ENCODE measurements at places on chromosomes 4 and X. TPM values are rescaled to one million over a fixed set of nuclear protein-coding genes. Genes with fewer than 3 reads are reported as not detected.

GRCh38 chr4:88533937-88534750, 10.6 kb upstream of the PYURF start:
- H3K27ac ChIP-seq: no peak overlapping the region
- no peaks in the 10 kb centered on the region for H3K36me3 ChIP-seq
- H3K4me3 ChIP-seq: no peak overlapping the region
- peaks cover 2% of the 10 kb centered on the region for H3K4me1 ChIP-seq

GRCh38 chr4:145552181-145552822, 66.9 kb upstream of the MMAA start:
- DNase-seq: no peak
- no peak overlapping the region for H3K27ac ChIP-seq
- no peaks in the 10 kb centered on the region for H3K27me3 ChIP-seq
- no peaks in the 10 kb centered on the region for H3K4me1 ChIP-seq

- no peaks in the 10 kb centered on the region for H3K4me1 ChIP-seq
- no peak overlapping the region for H3K4me3 ChIP-seq
- H3K36me3 ChIP-seq: no peaks in the 10 kb centered on the region
- DNase-seq: no peak
Measured at GRCh38 chr4:140439644-140440142, 12.2 kb upstream of the CLGN start.

DNA sequence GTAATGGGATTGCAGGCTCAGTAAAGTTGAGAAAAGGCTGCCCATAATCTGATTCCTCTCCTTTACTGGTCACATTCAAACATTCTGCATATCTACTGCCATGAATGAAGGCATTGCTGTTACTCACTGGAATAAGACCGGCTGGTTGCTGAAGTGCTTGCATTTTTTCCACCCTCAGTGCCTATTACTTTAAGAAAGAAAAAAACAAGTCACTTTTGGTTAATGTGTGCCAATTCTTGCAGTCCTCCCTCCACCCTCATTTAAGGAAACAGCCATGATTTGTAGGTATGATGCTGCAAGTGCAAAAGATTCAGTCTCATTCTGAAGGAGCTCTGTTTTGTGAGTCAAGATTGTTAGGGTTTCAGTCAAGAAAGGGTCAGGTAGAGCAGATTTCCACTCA, 94.9 kb downstream of the EMCN start:
- no peak overlapping the region for H3K27ac ChIP-seq
- no peaks in the 10 kb centered on the region for H3K27me3 ChIP-seq
- no peak overlapping the region for H3K4me3 ChIP-seq
- H3K36me3 ChIP-seq: no peaks in the 10 kb centered on the region
- no peak for DNase-seq
- peaks cover 3% of the 10 kb centered on the region for H3K4me1 ChIP-seq

GRCh38 chr4:59814402-59815010, 1385.6 kb upstream of the ADGRL3 start:
- no peaks in the 10 kb centered on the region for H3K4me1 ChIP-seq
- no peak overlapping the region for H3K27ac ChIP-seq
- no peaks in the 10 kb centered on the region for H3K27me3 ChIP-seq
- H3K4me3 ChIP-seq: no peak overlapping the region

- no peaks in the 10 kb centered on the region for H3K27me3 ChIP-seq
- no peak overlapping the region for H3K27ac ChIP-seq
- H3K36me3 ChIP-seq: no peaks in the 10 kb centered on the region
- DNase-seq: no peak
Measured at GRCh38 chr4:79651456-79651855, 243.4 kb upstream of the GK2 start.

DNA sequence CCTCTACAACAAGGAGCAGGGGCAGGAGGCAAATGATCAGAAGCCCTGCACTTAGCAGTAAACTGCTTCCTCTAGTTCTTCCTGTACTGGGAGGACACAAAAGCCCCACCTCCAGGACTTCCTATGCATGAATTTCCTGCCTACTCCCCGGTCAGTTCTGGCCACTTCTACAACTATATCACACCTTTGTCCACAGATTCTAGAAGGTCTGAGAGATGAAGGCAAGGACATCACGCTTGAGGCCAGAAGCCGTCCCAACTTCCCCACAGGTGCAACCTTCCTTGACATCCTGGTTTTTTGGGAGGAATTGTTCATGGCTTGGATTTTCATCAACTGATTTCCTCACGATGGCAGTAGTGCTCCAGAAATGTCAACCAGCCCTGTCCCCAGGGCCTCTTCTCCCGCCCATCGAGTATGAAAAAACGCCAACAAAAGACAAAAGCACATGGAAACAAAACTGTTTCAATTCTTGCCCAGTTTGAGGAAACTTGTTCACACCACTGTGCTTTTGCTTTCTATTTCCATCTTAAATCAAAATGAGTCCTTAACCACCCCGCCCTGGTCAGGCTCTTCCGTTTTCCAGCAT, 206.5 kb upstream of the STK26 start:
- H3K4me1 ChIP-seq: no peaks in the 10 kb centered on the region
- H3K36me3 ChIP-seq: no peaks in the 10 kb centered on the region
- DNase-seq: peak; percentile 81
- peak overlapping the region; percentile 34 for H3K4me3 ChIP-seq

GRCh38 chr4:158818560-158819140, 49.8 kb downstream of the FNIP2 start:
- no peak overlapping the region for H3K4me3 ChIP-seq
- DNase-seq: no peak
- H3K27me3 ChIP-seq: no peaks in the 10 kb centered on the region
- H3K36me3 ChIP-seq: no peaks in the 10 kb centered on the region

DNA sequence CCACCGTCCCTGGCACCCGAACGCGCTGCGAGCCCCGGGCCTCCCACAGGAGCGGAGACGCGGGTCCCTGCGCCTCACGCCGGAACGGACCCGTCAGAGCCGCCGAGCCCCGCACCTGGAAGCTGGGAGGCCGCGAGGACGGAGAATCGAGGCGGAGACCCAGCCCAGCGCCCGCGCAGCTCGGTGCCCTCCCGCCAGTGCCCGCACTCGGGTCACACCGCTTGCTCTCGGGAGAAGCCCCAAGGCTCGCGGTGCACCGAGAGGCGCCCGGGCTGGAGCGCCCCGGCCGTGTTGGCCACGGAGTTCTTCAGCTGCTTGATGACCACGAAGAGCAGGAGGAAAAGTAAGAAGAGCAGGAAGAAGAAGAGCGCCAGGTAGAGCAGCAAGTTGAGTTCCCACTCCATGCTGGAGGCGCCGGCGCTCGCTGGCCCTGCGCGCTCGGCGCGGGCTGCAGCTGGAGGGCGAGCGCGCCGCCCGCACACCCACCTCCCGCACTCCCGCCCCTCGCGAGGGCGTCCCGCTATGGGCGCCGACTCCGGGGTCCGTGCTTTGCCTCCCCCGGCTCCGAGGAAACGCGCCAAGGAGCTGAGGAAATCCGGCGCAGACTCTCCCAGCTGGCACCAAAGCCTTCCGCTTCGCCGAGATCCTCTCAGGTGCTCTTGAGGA, at the start of gene SMIM43:
SMIM43 (minus strand) TSS at position 463 of the 666 bp plus-strand sequence; CDS start at position 404, 59 bp downstream.
- no peaks in the 10 kb centered on the region for H3K36me3 ChIP-seq
- no peak within 1 kb of the TSS for H3K27ac ChIP-seq
- peak within 1 kb of the TSS; percentile 30 for H3K4me3 ChIP-seq
- peaks cover 9% of the 10 kb centered on the region for H3K4me1 ChIP-seq

DNA sequence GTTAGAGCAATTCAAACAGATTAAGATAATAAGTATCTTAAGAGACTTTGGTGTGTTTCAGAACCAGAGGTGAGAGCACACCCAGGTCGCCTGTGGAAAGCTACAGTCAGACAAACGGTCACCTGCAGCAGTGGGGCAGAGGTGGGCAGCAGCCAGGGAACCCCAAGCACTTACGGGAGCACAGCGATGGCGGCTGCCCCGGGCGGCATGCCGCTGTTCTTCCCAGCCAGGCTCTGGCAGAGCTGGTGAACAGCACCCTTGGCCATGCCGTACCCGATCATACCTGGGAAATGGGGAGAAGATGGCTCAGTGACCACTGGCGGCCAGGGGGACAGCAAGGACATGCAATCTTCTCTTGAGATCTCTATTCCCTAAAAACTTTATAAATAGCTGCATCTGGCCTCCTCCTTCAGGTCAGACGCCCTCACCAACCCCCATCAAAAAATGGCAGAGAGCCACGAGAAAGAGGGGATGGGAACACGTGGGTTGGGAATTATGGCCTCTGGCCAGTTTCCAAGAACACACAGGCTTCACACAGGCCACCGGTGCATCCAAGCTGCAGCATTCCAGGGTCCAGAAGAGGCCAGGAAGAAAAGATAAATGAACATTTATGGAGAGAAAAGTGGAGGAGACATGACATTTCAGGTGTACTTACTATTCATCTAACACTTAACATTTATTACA, 19.7 kb downstream of the QDPR start:
- no peak for DNase-seq
- H3K4me1 ChIP-seq: no peaks in the 10 kb centered on the region

- H3K36me3 ChIP-seq: no peaks in the 10 kb centered on the region
- H3K27ac ChIP-seq: no peak overlapping the region
- no peak for DNase-seq
- H3K4me3 ChIP-seq: no peak overlapping the region
- no peaks in the 10 kb centered on the region for H3K27me3 ChIP-seq
Measured at GRCh38 chr4:11328401-11328800, 100.3 kb downstream of the HS3ST1 start.

DNA sequence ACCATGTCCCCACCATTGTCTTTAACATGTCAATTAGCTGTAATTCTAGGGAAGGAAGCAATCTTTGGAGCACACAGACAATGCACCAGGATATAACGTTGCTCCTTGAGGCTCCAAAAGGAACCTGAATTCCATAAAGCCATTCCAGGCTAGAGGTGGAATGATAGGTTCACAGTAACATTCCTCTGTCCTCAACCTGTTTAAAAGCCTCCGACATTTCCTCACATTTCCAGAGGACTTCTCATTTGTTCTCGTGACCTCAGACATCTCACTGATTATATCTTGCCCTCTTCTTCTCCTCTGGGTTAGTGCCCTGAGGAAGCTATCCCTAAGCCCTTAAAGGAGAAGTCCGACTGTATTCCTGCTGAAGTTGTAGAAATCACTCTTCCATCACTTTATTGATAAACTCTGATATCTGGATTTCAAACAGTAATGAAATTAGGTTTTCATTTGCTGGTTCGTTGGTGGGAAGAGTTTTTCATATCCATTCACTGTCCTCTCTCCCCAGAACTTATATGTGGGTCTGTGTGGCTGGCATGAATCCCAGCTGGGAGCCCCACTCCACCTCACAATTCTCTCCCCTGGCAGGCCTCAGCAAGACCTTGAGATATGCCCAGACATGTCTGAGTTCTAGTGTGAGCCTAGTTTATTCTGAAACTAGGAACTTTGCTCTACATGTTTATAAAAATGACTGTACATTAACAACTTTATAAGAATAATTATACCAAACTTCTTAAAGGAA, 44.2 kb upstream of the PRSS12 start:
- DNase-seq: no peak
- no peak overlapping the region for H3K4me3 ChIP-seq
- H3K27ac ChIP-seq: no peak overlapping the region
- H3K27me3 ChIP-seq: no peaks in the 10 kb centered on the region
- H3K36me3 ChIP-seq: no peaks in the 10 kb centered on the region

GRCh38 chr4:3339577-3339976, 46.8 kb downstream of the RGS12 start:
- H3K27ac ChIP-seq: no peak overlapping the region
- DNase-seq: no peak
- peaks cover 28% of the 10 kb centered on the region for H3K4me1 ChIP-seq
- no peak overlapping the region for H3K4me3 ChIP-seq
- H3K27me3 ChIP-seq: no peaks in the 10 kb centered on the region

GRCh38 chrX:135981668-135982067, 3.6 kb upstream of the SLC9A6 start:
- no peak overlapping the region for H3K4me3 ChIP-seq
- DNase-seq: no peak
- H3K27me3 ChIP-seq: no peaks in the 10 kb centered on the region
- no peaks in the 10 kb centered on the region for H3K36me3 ChIP-seq
- H3K4me1 ChIP-seq: no peaks in the 10 kb centered on the region
- no peak overlapping the region for H3K27ac ChIP-seq

DNA sequence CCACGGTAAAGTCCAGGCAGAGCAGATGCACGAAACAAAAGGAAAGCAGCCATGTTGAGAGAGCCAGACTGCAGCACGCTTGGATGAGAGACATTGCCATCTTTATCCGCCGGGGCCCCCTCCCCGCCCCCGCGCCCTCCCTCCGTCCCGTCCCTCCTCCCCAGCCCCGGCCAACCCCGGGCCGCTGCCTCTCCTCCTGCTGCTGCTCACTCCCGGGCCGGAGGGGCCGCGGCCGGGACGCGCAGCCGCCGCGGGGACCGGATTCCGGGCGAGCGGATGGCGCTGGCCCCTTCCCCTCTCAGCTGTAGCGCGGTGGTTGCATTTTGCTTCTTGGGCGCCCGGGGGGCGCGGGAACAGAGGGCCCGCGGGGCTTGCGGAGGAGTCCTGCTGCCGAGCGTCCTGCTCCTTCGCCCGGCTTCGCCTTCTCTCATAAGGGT, 542 bp downstream of the RNF150 start:
- H3K27me3 ChIP-seq: no peaks in the 10 kb centered on the region

- H3K4me1 ChIP-seq: no peaks in the 10 kb centered on the region
- no peaks in the 10 kb centered on the region for H3K27me3 ChIP-seq
- DNase-seq: no peak
- H3K27ac ChIP-seq: no peak overlapping the region
Measured at GRCh38 chrX:153435845-153436244, 10.0 kb downstream of the TREX2 start.

- no peak overlapping the region for H3K27ac ChIP-seq
- H3K36me3 ChIP-seq: no peaks in the 10 kb centered on the region
- no peaks in the 10 kb centered on the region for H3K27me3 ChIP-seq
- no peak for DNase-seq
- H3K4me1 ChIP-seq: no peaks in the 10 kb centered on the region
- H3K4me3 ChIP-seq: no peak overlapping the region
Measured at GRCh38 chrX:34140816-34141215, 8.7 kb upstream of the FAM47A start.

DNA sequence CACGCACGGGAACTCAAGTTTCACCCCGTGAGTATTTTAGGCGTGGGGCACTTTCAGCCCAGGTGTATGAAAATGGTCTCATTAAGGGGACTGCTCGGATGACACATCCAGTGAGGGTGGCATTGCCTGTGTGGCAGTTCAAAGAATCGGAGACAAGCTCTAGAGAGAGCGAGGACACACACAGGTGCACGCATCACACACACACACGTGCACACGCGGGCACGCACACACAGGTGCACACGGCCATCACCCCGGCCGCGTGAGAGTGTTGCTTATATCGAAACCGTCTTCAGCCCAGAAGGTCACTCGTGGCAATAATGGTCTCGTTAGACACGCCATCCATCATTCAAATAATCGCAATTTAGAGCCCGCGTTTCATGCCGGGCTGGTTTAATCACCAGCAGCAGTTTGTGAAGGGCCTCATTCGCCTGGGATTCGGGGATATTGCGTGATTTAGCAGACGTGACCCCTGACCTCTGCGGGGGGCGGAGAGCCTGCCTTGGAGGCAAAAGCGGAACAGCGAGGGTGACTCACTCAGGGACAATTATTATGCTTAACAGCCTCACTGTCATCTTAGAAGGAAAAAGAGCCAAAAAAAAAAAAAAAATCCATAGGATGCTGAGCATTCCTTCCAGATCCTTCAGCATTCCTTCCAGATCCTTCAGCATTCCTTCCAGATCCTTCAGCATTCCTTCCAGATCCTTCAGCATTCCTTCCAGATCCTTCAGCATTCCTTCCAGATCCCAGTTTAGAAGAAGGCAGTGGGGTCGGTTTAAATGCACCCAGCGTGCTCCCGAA, 89.4 kb upstream of the PPP2R3B start:
- H3K27me3 ChIP-seq: no peaks in the 10 kb centered on the region
- no peak overlapping the region for H3K4me3 ChIP-seq
- no peak for DNase-seq
- H3K27ac ChIP-seq: no peak overlapping the region
- no peaks in the 10 kb centered on the region for H3K4me1 ChIP-seq

ZNF732 gene
- 0.19 TPM for total RNA-seq

TEX11 gene
- total RNA-seq: not detected

AKAP17A gene
- total RNA-seq: 20.2 TPM

MAP9 gene
- 6.7 TPM for total RNA-seq

EOLA2 gene
- total RNA-seq: 19.2 TPM

Data from heart right ventricle (tissue), 16 donors.